GM04504 (cell line): ENCODE measurements at places on chromosomes 16 and 17.

GRCh38 chr16:54240271-54241129 lies 46.1 kb downstream of the IRX3 start:
- DNase-seq: no peak

- no peak for DNase-seq
Observed at GRCh38 chr16:21161211-21161610, 2.7 kb downstream of the LDAF1 start.

GRCh38 chr17:77423589-77424451 lies 283.1 kb downstream of the SEC14L1 start:
- DNase-seq: peak; percentile 93

DNA sequence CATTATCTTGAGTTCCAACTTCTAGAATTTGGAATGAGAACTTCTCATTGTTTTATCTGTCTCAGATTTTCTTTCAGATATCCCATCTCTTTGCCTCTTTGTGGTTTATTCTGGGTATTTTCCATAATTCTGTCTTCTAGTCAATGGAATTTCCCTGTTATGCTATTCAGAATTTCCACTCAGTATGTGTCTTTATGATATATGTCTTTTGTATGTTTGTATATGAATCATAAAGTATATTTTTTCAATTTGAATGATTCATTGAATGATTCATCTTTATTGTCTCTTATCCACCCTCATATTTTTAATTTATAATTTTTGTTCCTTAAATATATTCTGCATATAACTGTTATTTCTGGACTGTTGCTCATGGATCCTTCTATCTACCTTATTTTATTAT lies 729.7 kb upstream of the GOT2 start:
- DNase-seq: no peak

DNA sequence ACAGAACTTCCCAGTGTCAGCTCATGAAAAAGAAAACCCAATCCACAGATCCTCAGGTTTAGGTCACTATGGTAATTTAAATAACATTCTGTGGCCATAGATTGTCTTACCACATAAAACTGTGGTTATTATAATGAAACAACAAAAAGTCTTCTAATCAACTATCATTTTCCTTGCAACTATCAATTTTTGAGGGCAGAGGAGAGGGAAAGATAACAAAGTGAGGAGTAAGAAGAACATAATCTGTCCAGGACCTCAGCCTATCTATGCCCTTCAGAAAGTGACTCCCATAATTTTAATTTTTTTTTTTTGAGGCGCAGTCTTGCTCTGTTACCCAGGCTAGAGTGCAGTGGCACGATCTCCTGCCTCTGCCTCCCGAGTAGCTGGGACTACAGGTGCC lies 4.0 kb upstream of the GGNBP2 start:
- no peak for DNase-seq

DNA sequence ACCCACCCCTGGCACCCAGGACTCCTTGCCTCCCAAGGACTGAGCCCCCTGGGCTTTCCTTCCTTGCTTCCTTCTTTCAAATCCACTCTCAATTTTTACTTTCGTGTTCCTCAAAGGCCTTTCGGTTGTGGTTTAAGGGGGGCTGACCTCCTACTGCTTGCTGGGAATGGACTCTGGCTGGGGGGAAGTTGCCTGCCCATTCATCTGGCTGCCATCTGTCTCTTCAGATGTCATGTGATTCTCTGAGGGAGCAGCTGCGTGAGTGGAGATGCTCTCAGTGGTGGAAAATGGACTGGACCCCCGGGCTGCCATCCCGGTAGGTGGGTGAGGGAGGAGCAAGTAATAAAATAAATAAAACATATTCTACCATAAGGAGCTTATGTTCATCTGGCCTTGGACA lies 93.8 kb upstream of the RPRML start:
- DNase-seq: peak; percentile 56

DNA sequence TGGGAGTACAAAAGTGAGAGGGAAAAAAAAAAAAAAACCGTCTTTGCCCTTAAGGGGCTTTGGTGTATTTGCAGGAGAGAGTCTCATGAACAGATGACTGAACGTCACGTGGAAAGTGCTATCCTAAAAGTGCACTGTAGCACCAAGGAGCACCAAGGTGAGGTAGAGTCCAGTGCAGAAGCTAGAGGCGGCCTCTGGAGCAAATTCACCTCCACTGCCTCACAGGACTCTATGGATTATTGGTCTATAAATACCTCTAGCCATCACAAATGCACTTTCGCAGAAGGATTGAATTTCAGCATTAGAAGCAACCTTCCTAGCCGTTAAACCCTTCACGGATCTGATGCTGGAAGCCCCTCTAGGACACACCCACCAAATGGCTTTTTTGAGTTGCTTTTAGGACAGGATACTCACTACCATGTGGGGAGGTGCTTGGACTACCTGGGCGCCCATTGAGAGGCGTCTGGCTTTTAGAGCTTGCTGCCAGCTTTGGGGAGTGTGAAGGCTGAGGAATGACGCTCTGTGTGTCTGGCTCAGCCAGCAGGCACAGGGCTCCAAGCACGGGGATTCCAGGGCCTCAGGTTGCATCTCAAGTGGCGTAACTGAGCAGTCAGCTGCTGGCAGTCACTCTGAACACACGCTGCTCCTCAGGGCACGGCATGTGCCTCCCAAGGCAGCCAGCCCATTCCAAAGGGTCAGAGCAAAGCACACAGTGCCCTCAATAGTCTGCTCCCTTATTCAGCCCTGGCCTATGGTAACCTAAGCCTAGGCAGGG lies 52.7 kb downstream of the CDRT4 start:
- no peak for DNase-seq

- no peak for DNase-seq
Observed at GRCh38 chr17:47831934-47832327, 461 bp downstream of the LRRC46 start.

DNA sequence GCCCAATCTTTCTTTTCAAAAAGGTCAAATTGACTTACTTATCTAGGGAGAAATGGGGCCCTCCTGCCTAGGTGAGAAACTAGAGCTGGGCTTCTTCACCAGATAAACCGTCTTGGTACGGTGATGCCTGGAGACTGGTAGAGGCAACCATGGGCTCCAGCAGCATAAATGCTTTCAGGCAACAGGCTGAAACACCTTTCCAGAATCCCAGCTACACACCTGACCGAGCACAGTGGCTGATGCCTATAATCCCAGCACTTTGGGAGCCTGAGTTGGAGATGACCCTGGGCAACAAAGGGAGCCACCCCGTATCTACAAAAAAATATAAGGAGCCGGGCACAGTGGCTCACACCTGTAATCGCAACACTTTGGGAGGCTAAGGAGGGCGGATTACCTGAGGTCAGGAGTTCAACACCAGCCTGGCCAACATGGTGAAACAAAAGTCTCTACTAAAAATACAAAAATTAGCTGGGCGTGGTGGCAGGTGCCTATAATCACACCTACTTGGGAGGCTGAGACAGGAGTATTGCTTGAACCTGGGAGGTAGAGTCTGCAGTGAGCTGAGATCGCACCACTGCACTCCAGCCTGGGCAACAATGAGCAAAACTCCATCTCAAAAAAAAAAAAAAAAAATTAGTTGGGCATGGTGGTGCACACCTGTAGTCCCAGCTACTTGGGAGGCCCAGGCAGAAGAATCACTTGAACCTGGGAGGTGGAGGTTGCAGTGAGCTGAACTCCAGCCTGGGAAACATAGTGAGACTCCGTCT lies 8.0 kb downstream of the TRAF4 start:
- no peak for DNase-seq

- DNase-seq: no peak
Observed at GRCh38 chr16:80142281-80142680, 398.5 kb upstream of the DYNLRB2 start.

- no peak for DNase-seq
Observed at GRCh38 chr17:64099543-64099942, 30.4 kb downstream of the ERN1 start.

- DNase-seq: peak; percentile 42
Observed at GRCh38 chr17:20300436-20300934, 166.9 kb downstream of the LGALS9B start.

- no peak for DNase-seq
Observed at GRCh38 chr16:86034421-86034919, 135.5 kb downstream of the IRF8 start.

- no peak for DNase-seq
Observed at GRCh38 chr17:53628011-53628410, 194.7 kb upstream of the KIF2B start.

GRCh38 chr17:48612456-48612853 lies 1.6 kb upstream of the HOXB7 start:
- no peak for DNase-seq
